ENCODE measurements at places on chromosomes 1 and 21.

- no peak for DNase-seq
Measured at GRCh38 chr1:93438716-93439115, 9.2 kb upstream of the FNBP1L start.

GRCh38 chr21:46035809-46036695 lies 54.5 kb downstream of the COL6A1 start:
- DNase-seq, result no peak

GRCh38 chr1:8426996-8427395 lies 109.1 kb downstream of the SLC45A1 start:
- no peak for DNase-seq

DNA sequence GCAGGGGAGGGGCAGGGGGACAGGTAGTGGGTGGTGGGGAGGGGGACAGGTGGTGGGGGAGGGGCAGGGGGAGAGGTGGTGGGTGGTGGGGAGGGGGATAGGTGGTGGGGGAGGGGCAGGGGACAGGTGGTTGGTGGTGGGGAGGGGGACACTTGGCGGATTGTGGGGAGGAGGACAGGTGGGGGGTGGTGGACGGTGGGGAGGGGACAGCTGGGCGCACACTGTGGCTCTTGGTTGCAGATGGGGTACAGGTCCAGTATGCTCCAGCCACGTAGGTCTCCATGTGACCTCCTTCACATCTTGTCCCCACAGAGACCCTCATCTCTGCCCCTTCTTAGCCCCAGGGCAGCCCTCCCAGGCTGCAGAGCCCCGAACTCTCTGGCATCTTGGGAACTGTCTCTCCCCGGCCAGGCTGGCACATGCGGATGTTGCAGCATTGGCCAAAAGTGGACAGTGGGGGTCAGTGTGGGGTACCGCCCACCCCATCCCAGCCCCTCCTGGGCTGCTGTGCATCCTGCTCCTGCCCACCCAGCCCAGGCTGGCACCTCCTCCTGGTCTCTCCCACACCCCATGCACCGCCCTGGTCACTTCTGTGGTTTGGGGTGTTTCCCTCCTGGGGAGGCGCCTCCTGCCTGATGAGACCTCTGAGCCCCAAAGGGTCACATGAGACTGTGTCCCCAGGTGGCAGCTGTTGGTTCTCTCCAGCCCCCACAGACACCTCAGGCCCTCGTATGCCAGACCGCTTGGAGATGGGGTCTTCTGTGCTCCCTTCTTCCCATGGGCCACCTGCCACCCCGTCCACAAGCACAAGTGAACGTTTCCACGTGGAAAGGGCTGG lies 7.6 kb upstream of the SLC19A1 start:
- peak; percentile 62 for DNase-seq

GRCh38 chr1:212037900-212038299 lies 2.4 kb downstream of the DTL start:
- DNase-seq, result no peak

DNA sequence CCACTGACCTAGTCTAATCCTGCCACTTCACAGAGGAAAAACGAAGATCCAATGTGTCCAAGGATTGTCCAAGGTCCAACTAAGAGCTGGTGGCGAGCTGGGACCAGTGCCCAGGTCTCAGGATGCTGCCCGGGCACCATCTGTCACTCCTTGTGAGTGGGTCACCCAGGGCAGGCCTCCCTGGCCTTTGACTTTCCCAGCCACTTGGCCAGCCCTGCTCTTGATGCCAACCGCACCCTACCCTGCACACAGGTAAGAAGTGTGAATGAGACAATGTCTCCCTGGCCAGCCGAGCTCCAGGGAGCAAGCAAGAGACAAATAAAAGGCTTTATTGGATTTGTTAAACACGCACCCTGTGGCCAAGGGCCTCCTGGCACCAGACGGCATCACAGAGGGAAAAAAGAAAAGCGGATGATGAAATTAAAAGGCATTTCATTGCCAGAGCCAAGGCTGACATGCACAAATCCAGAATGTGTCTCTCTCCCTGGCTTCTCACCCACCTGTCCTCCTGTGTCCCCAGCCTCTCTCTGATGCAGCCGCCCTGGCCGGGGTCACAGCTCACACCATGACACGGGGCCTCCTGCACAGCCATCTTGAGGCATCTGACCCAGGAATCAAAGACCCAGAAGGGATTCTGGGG lies 72.8 kb downstream of the CAMK2N1 start:
- no peak for DNase-seq

DNA sequence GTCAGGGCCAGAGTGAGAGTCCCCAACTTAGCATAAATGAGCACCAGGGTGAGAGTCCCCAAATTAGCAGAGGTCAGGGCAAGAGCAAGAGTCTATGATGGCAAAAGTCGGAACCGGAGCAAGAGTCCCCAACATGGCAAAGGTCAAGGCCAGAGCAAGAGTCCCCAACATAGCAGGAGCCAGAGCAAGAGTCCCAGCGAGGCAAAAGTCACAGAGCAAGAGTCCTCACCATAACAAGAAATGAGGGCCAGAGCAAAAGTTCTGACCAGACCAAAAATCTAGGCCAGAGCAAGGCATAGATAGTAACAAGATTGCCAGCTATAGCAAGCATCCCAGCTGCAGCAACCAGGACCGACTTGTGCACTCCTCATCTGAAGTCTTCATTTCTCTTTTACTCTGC lies 3.1 kb downstream of the NSUN4 start:
- DNase-seq, result no peak

DNA sequence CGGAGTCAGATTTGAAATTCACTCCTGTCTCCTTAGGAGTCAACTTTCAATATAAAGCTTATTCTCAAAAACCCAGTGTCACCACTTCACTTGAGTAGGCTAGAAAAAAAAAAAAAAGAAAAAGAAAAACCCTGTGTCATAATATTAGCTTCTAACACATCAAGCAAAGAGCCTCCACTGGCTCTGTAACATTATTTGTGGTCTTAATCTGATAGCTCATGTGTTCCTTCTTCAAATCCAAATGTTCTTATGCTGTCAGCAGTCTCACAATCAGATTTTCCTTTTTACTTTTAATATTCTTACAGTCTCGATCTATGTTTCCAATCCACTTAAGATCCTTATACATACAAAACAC lies 26.1 kb upstream of the PSMG1 start:
- DNase-seq, result no peak

GRCh38 chr1:176795929-176796328 lies 333.0 kb downstream of the PAPPA2 start:
- no peak for DNase-seq

DNA sequence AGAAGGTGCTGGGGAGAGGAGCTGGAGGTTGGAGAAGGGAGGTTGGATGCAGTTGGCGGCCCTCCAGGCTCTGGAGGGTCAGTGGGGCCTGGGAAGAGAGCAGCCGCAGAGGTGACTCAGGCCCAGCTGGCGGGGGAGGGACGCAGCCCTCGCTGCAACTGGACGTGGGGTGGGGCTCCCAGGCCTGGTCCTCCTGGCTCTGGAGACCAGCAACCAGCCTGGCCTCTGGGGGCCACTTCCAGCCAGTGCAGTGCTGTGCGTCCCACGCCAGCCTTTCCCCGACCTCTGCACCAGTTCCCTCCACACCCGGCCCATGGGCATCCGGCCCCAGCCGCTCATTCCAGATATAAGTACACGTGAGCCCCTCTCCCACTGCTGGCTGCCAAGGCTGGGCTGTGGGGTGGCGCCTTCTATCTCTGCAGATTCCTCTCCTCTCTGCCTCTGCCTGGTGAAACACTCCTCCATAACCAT lies 38.0 kb upstream of the COL18A1 start:
- no peak for DNase-seq

- DNase-seq, result no peak
Measured at GRCh38 chr1:202323731-202324130, 18.0 kb downstream of the UBE2T start.

- DNase-seq, result no peak
Measured at GRCh38 chr21:27681038-27681437, 714.1 kb upstream of the ADAMTS5 start.

GRCh38 chr21:14562959-14563358 lies 16.8 kb upstream of the SAMSN1 start:
- no peak for DNase-seq

DNA sequence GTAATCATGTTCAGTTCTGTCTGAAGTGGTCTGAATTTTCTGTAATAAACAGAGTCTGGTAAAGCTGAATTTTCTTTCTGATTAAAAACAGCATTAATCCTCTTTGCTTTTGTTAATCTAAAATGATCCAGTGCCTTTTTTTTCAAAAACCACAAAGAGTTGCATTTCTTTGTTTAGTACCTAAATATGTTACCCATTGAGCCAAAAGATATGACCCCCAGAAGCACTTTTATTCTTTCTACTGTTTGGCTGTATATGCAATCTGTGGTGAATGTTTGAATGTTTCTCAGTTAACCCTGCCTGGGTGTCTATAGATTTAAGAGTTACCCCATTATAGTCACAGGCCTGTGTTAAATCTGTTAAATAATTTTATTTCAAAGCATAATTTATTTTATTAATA lies 394.8 kb downstream of the PTPRC start:
- no peak for DNase-seq

- no peak for DNase-seq
Measured at GRCh38 chr1:233061265-233061664, 110.9 kb downstream of the NTPCR start.

DNA sequence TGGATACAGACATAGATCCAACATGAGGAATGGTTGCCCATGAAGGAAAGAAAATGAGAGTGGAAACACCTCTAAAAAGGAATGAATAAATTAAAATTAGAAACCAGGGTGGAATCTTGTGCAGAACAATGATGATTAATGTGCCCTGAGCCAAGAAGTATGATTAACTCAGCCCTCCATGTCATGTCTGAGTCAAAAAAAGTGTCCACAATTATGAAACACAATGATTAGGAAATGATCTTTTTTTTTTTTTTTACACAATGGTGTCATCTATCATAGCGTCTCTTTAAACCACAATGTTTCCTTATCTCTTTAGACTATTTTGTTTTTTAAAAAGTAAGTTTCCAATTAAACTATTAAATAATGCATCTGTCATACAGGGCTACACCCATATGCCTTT lies 78.9 kb upstream of the RAB4A start:
- DNase-seq, result no peak

DNA sequence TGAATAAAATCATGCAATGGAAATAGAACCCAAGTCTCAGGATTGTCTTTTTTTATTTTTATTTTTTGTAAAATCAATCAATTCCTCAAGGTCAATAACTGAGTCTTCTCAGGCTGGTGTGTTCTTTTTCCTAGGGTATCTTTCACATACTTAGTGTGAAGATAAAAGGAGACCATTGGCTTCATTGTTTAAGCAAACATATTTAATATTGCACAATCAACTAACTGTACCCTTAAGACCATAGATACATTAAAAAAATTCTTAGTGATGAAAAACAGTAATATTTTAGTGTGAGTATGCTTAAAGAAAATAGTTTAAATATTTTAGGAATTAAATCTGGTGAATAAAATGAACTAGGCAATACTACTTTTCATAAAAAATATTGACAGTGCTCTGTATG lies 31.4 kb downstream of the PDE4B start:
- no peak for DNase-seq

- no peak for DNase-seq
Measured at GRCh38 chr1:44267438-44267837, 54.2 kb downstream of the DMAP1 start.

- DNase-seq, result no peak
Measured at GRCh38 chr21:40160911-40161310, 293.7 kb downstream of the PCP4 start.

- no peak for DNase-seq
Measured at GRCh38 chr1:188988589-188988988, 1489.1 kb downstream of the BRINP3 start.

- no peak for DNase-seq
Measured at GRCh38 chr1:207428783-207429182, 25.3 kb upstream of the CR2 start.

- DNase-seq, result no peak
Measured at GRCh38 chr1:82849460-82849859, 1048.7 kb downstream of the ADGRL2 start.

GRCh38 chr1:227898502-227899140 lies 49.1 kb downstream of the WNT9A start:
- DNase-seq, result peak; percentile 56

- DNase-seq, result no peak
Measured at GRCh38 chr1:118317842-118318614, 133.0 kb upstream of the SPAG17 start.

DNA sequence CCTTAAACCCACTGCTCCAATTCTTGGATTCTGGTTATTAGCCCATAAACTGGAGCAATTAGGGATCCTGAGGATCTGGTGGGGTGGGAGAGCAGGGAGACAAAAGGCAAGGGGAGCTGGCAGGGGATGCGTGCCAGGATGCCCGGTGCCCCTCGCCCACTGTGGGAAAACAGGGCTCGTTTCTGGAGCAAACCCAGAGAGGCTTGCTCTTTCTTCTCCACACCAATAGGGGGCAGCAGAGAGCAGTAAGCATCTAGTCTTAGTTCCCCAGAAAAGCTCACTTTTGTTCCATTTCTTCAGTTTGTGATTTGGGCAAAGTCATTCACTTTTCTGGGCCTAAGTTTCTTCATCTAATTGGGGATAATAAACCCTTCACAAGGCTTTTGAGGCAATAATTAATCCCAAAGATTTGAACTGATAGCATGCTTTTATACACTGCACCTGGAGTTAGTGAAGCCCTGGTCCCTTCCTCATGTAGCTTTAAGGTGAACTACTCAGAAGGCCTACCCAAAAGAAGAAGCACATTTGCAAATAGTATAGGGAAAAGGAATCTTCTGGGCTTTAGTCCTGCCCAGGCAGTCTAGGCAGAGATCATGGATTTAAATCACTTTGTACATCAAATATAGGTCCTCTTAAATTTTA lies 160.6 kb upstream of the USP24 start:
- DNase-seq, result no peak

DNA sequence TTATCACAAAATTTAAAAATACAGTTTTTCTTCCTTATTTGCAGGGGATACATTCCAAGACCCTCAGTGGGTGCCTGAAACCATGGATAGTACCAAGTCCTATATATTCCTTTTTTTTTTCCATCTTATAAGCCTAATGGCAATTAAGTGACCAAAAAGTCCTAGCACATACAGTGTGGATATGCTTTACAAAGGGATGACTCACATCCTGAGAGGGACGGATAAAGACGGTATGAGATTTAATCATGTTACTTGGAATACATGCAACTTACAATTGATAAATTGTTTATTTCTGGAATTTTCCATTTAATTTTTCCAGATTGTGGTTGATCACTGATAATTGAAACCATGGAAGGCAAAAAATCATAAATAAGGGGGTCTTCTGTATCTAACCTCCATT lies 181.2 kb upstream of the BRINP3 start:
- no peak for DNase-seq

GRCh38 chr1:86016076-86016759 lies 140.4 kb downstream of the COL24A1 start:
- DNase-seq, result no peak

GRCh38 chr1:243261390-243261789 lies 5.5 kb downstream of the SDCCAG8 start:
- no peak for DNase-seq

- no peak for DNase-seq
Measured at GRCh38 chr1:31054349-31054748, 11.2 kb downstream of the PUM1 start.

GRCh38 chr1:234926559-234927311 lies 201.9 kb downstream of the TOMM20 start:
- DNase-seq, result peak; percentile 78

GRCh38 chr1:25184001-25184762 lies 48.1 kb downstream of the SYF2 start:
- no peak for DNase-seq

Measured in activated effector memory CD4-positive, alpha-beta T cell treated with anti-CD3 and anti-CD28 coated beads, Interleukin-2, amount 50 U/mL, for 16 hours (primary cell).